Thymus (tissue), 14 donors: ENCODE measurements at places on chromosomes 11 and 22. TPM values are rescaled to one million over a fixed set of nuclear protein-coding genes. Genes with fewer than 3 reads are reported as not detected.

- DNase-seq: no peak
These were observed 4.9 kb downstream of the MMP13 start for GRCh38 chr11:102950622-102951081.

GRCh38 chr11:107683061-107683460, 28.8 kb downstream of the SLN start:
- DNase-seq: no peak

DNA sequence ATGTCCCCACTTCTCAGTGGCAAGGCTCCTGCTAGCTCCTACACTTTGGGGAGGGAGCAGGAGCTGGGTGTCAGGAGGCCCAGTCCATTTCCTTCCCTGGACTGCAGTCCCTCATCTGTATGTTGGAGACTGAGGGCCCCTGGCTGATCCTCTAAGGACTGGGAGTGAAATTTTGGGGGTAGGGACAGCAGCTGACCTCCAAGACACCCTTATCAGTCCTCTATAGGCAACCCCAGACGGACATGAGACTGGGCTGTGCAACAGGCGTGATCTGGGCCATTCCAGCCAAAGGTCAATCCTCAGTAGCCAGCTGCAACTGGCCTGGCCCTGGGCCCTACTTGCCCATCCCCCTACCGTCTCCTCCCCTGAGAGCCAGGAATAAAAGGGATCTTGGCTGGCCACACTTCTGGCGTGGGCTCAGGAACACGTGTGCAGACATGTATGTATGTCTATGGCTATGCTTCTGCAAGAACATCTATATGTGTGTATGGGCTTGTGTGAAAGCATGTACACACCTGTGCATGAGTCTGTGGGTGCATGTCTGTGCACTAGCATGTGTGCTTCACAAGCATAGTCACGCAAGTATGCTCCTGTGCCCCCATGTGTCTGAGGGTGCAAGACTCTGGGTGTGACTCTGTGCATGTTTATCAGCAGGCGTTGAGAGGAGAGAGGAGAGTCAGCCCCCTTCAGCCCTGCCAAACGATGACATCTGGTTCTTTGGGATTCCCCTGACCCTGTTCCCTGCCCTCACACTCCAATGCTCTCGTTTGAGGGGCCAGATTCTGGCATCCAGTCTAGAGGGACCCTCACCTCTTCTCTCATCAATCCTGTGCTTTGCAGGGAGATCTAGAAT, 24.6 kb upstream of the DGAT2 start:
- no peak for DNase-seq

Gene OR4S2
- not detected for total RNA-seq

Gene CARNS1
- 0.57 TPM for total RNA-seq

DNA sequence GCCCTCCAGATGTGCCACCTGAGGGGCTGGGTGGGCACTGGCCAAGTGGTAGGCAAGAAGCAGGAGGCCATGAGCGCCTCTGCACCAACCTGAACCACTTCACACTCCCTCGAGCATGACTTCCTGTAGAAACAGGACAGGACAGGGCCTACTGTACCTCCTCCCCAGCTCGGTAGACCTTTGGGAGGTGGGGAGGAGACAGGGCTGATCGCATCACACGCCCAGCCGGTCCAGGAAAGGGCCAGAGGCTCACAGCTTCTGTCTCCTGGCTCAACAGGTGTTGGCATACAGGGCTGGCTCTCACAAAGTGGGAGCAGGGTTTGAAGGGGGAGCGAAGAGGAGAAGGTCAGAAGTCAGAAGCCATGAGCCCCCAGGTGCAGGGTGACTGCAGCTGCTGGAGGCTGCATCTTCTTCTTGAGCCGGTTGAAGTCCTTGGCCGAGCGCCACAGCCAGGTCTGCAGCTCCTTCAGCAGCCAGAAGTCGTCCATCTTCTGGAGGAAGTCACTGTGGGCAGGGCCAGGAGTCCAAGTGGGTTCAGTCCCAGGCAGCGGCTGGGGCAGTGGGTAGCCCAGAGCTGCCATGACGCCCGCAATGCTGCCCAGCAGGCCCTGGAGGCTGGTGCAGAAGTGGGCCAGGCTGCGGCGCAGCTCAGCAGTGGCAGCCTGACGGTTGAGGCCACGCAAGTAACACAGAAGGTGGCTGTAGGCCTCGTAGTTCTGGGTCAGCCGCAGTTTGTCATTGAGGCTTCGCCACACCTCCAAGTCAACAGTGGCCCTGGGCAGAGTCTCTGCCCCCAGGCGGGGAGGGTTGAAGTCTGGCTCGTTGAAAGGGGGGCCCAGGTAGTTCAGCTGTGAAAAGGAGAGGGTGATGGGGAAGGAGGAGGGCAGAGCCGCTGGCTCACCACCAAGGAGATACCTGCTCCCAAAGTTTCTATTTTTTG, 8.3 kb downstream of the CLCF1 start:
- no peak for DNase-seq

- DNase-seq: no peak
These were observed 4.0 kb downstream of the LDHAL6A start for GRCh38 chr11:18459634-18460033.

Gene HPX
- 0.38 TPM for total RNA-seq

- peak; percentile 44 for DNase-seq
These were observed 38.2 kb downstream of the BRD1 start for GRCh38 chr22:49789289-49790141.
